ENCODE measurements at places on chromosomes 16 and 17.

DNA sequence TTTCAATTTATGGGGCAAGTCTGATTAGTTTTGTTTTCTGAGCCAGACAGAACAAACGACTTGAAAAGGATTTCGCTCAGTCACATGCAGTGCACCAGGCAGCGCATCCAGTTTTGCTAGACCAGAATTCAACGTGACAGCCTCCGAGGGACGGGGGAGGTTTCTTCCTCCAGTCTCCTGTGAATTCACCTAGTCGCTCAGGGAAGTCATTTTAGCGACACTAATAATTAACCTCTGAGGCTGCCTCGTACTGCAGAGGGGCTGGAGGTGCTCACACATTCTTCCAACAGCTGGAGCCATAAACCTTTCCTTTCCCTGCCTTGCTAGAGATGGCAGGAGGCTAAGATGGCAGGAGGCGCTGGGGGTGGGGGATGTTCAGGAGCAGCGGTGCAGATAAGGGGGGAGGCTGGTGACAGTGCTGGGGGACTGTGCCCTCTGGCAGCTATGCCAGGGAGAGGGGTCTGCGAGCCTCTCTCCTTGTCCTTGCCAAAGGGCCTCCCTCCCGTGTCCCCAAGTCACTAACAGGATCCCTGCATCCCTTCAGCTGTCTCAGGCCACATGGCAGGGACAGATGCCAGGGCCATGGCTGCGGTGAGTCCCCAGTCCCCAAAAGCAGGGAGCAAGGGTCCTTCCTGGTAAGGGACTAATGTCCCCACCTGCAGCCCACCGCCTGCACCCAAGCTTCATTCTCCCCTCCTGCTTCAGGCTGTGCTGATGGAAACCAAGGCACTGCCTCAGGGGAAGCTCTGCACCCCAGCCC lies 24.0 kb downstream of the MXRA7 start:
- H3K4me1 ChIP-seq = peaks cover 60% of the 10 kb centered on the region
- no peak overlapping the region for H3K4me3 ChIP-seq
- H3K27ac ChIP-seq = peak overlapping the region; percentile 65

GRCh38 chr16:53920988-53921387 lies 217.0 kb downstream of the FTO start:
- H3K27ac ChIP-seq = no peak overlapping the region
- no peaks in the 10 kb centered on the region for H3K36me3 ChIP-seq
- H3K4me3 ChIP-seq = no peak overlapping the region
- no peaks in the 10 kb centered on the region for H3K4me1 ChIP-seq

- H3K4me3 ChIP-seq = no peak overlapping the region
- no peak for DNase-seq
- H3K4me1 ChIP-seq = no peaks in the 10 kb centered on the region
- H3K27me3 ChIP-seq = no peaks in the 10 kb centered on the region
- no peak overlapping the region for H3K27ac ChIP-seq
These were observed 136.0 kb upstream of the C17orf78 start for GRCh38 chr17:37239690-37240334.

- DNase-seq = no peak
- H3K27me3 ChIP-seq = no peaks in the 10 kb centered on the region
- no peaks in the 10 kb centered on the region for H3K36me3 ChIP-seq
- H3K27ac ChIP-seq = no peak overlapping the region
- no peaks in the 10 kb centered on the region for H3K4me1 ChIP-seq
These were observed 199.7 kb downstream of the CHD9NB start for GRCh38 chr16:52852978-52853377.

DNA sequence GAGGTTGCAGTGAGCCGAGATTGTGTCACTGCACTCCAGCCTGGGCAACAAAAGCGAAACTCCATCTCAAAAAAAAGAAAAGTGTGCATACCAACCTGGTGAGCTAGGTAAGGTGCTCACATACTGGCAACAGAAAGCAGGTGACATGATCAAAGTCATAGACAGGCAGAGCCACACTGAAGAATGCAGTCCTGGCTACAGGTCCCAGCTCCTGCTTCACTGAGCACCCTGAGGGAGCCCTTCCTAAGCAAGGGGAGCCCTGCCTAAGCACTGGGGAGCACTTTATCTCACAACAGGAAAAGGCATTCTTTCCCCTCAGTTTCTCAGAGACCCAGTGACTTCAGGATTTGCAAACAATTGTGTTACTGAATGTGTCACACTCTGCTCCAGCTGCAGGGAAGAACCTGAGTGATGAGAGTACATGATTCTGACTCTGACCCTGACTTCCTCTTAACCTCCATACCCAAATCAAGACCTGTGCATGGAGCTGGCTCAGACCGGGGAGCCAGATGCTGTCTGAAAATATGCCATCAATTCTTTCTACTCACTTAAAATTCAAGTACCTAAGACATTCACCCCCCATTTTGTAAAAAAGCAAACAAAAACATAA lies 40.5 kb downstream of the ANKRD11 start:
- H3K27ac ChIP-seq = no peak overlapping the region
- no peaks in the 10 kb centered on the region for H3K36me3 ChIP-seq
- H3K27me3 ChIP-seq = no peaks in the 10 kb centered on the region
- H3K4me1 ChIP-seq = peaks cover 83% of the 10 kb centered on the region

DNA sequence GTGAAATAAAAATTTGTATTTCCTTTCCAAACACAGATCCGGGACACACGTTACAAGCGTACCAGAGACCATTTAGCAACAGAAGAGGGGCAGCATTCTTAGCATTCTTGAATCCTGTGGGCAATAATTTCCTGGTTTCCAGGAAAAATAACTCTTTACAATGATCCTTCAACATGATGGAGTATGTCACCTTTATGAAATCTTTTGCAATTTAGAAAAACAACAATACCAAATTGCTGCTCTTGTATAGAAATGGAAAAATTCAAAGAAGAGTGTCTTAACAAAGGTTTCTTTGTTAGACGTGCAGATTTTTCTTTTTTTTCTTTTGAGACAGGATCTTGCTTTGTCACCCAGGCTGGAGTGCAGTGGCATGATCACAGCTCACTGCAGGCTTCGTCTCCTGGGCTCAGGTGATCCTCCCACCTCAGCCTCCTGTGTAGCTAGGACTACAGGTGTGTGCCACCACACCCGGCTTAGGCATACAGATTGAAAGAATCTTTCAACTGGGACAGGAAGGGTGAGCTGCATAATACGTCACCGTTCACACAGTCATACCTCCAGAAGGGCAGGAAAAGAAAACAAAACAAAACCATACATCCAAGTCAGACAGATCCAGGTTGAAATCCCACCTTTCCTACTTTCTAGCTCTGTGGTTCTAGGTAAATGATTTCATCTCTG lies 10.8 kb upstream of the GCSH start:
- no peak for DNase-seq
- H3K4me3 ChIP-seq = no peak overlapping the region
- H3K27ac ChIP-seq = no peak overlapping the region

DNA sequence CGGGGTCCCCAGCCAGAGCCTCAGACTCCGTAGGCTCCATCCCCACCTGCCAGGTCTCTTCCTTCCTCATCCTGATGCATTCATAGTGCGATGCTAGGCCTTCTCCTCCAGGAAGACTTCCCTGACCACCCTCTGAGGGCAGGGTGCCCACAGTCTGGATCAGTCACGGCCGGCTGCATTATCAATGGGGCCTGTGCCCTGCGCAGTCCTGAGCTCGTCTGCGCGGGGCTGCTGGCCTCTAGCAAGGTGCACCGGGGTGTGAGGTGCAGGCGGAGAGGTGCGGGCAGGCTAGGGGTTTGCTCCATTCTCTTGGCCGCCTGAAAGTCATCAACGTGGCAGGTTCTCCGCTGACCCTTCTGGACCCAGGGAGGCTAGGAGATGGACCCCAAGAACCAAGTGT lies 56.9 kb upstream of the ACSF3 start:
- DNase-seq = no peak
- no peaks in the 10 kb centered on the region for H3K36me3 ChIP-seq
- H3K27ac ChIP-seq = no peak overlapping the region
- H3K4me3 ChIP-seq = no peak overlapping the region
- peaks cover 52% of the 10 kb centered on the region for H3K27me3 ChIP-seq

GRCh38 chr16:27304102-27304501 lies 9.7 kb upstream of the IL4R start:
- no peak for DNase-seq
- peaks cover 4% of the 10 kb centered on the region for H3K4me1 ChIP-seq
- H3K27me3 ChIP-seq = no peaks in the 10 kb centered on the region
- no peak overlapping the region for H3K27ac ChIP-seq

- no peak for DNase-seq
- no peaks in the 10 kb centered on the region for H3K36me3 ChIP-seq
- H3K27me3 ChIP-seq = no peaks in the 10 kb centered on the region
- no peak overlapping the region for H3K4me3 ChIP-seq
These were observed 87.7 kb downstream of the RMI2 start for GRCh38 chr16:11432856-11433395.

- H3K4me3 ChIP-seq = no peak overlapping the region
- no peaks in the 10 kb centered on the region for H3K36me3 ChIP-seq
- H3K4me1 ChIP-seq = no peaks in the 10 kb centered on the region
These were observed 172.0 kb downstream of the SLC39A11 start for GRCh38 chr17:72920513-72920912.

GRCh38 chr16:83971165-83972130 lies 3.4 kb downstream of the NECAB2 start:
- H3K4me3 ChIP-seq = no peak overlapping the region
- H3K36me3 ChIP-seq = no peaks in the 10 kb centered on the region
- H3K4me1 ChIP-seq = no peaks in the 10 kb centered on the region
- H3K27ac ChIP-seq = no peak overlapping the region
- DNase-seq = no peak

DNA sequence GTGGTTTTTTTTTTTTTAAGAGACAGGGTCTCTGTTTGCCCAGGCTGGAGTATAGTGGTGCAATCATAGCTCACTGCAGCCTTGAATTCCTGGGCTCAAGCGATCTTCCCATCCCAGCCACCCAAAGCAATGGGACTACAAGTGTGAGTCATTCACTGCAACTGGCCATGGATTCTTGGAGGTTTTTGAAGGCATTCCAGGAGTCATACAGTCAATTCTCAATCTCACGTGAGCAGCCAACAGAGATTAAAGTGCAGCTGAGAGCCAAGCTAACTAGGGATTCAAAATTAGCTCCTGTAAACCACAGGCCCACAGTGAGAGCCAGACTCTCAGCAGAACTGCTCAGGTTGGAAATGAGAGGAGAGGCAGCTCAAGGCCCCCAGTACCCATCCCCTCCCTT lies 30.2 kb downstream of the XPO6 start:
- H3K36me3 ChIP-seq = no peaks in the 10 kb centered on the region
- no peak for DNase-seq
- peaks cover 49% of the 10 kb centered on the region for H3K4me1 ChIP-seq
- H3K27me3 ChIP-seq = no peaks in the 10 kb centered on the region
- H3K4me3 ChIP-seq = no peak overlapping the region
- H3K27ac ChIP-seq = peak overlapping the region; percentile 58

- no peak overlapping the region for H3K4me3 ChIP-seq
- no peaks in the 10 kb centered on the region for H3K4me1 ChIP-seq
- no peaks in the 10 kb centered on the region for H3K36me3 ChIP-seq
These were observed 15.1 kb downstream of the GSDMB start for GRCh38 chr17:39903158-39903884.

- no peaks in the 10 kb centered on the region for H3K36me3 ChIP-seq
- H3K4me3 ChIP-seq = no peak overlapping the region
- H3K4me1 ChIP-seq = peaks cover 5% of the 10 kb centered on the region
These were observed 26.9 kb downstream of the ADCY9 start for GRCh38 chr16:4089251-4089810.

DNA sequence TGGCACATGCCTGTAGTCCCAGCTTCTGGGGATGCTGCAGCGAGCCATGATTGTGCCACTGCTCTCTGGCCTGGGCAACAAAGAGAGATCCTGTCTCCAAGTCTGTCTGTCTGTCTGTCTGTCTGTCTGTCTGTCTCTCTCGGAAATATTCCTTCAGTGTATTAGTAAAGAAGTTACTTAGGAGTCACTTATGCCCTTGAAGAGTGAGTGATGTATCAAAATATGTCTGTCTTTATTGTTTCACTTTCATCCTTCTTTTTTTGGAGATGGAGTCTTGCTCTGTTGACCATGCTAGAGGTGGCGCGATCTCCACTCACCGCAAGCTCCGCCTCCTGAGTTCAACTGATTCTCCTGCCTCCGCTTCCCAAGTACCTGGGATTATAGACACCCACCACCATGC lies 410.5 kb downstream of the WWOX start:
- H3K27me3 ChIP-seq = no peaks in the 10 kb centered on the region
- no peaks in the 10 kb centered on the region for H3K36me3 ChIP-seq
- no peak overlapping the region for H3K4me3 ChIP-seq
- DNase-seq = no peak

DNA sequence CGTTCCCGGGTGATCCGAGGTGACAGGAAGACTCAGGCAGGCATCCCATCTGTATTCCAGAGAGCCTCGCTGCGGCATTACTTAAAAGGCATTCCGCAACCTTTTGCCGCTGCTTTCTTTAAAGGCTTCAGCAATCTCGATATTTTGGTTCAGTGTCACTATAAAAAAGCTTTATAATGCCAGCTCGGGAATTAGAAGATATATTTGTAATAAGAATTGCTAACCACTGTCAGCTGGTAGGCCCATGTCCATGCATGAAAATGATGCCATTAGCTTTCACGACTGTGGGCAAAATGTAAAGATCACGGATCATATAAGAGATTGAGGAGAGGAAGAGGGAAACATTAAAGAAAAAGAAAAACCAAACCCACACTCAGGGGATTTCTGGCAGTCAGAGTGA lies 578.6 kb upstream of the CDH5 start:
- no peak overlapping the region for H3K4me3 ChIP-seq
- no peaks in the 10 kb centered on the region for H3K27me3 ChIP-seq
- no peak overlapping the region for H3K27ac ChIP-seq
- no peak for DNase-seq

DNA sequence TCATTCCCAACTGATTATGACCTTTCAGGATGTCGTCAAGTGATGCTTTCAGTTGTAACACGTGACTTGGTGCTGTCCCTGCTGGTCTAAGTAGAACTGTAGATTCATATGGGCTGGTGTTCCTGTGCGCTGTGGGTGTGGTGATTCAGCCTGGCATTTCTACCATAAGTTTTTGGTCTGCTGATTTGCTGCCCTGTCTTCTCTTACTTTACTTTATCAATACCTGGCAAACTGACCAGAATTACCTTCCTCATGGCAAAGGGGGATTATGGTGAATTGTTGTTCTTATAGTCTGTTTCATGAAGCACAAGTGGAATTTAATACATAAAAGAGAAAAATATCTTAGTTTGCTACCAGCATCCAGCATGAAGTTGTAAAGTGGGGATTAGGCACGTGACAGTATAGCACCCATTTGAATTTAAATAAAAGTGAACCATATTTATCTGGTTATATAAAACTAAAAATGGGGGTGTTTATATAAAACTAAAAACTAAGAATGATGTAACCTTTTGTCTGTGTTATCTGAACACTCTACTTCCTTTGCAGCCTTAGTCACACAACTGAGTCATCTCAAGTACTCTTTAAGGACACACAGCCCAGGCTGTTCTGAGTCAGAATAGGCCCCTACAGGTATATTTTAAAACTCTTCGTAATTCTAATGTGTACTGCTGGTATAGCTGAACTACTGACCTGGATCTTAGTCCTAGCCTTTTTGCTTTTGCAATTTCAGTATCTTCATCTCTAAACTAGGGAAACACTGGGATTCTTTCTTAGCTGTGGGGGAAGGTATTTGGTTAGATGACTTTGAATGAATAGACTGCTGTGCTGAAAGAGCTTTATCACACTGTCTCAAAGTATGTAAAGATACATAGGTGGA lies 28.3 kb downstream of the TTC19 start:
- H3K4me1 ChIP-seq = peaks cover 9% of the 10 kb centered on the region
- peaks cover 71% of the 10 kb centered on the region for H3K36me3 ChIP-seq
- H3K27me3 ChIP-seq = no peaks in the 10 kb centered on the region
- no peak for DNase-seq
